ENCODE measurements at places on chromosomes 4 and X.

GRCh38 chrX:115345615-115346014, 56.1 kb downstream of the LUZP4 start:
- no peak for DNase-seq

- peak; percentile 51 for DNase-seq
Measured at GRCh38 chr4:77203380-77204197, 46.6 kb downstream of the CCNG2 start.

DNA sequence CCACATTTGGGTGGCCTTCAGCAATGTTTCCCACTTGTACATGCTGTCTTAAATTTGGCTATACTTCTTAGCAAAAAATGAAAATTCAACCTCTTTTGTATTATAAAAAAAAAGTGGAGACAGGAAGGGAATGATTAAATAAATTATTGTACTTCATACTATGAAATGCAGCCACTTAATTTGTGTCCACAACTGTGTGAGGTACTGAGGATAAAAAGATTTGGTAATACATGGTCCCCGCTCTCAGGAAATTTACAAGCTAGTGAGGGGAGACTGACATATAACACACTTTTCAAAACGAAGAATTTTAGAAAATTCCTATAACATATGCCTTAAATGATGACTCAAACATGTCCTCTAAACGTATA, 105.0 kb downstream of the HNRNPD start:
- DNase-seq: no peak

- no peak for DNase-seq
Measured at GRCh38 chr4:6205567-6205931, 5.2 kb upstream of the JAKMIP1 start.

DNA sequence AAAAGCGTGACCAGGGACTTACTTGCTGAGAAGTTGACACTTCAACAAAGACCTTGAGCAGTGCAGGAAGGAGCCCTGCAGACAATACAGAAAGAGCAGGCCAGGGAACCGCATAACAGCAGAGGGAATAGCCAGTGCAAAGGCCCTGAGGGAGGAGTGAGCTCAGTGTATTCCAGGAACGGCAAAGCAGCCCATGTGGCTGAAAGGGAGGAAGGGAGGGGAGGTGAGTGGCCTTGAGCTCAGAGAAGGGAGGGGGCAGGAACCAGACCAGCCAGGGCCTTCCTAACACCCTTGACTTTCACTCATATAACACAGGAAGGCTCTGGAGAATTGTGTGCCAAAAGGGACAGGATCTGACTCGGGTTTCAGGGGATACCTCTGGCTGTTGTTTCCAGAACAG, 112.2 kb downstream of the BCOR start:
- DNase-seq: no peak

DNA sequence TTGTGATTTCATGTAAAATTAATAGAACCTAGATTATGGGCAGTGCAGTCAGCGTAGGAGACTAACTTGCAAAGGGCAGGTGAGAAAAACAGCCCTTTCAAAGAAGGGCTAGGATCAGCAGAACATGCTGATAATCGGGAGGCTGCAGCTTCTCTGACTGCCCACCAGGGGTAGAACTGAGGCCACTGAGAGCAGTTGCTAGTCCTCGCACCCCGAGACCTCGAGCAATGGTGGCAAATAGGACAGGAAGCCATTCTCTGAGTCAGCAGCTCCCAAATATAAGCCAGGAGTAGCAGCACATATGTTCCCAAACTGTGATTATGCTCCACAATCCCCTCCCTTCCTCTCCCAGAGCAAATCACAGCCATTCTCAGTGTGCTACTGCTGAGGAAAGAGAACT, 186.5 kb downstream of the MSL3 start:
- DNase-seq: no peak

GRCh38 chr4:67700116-67700737, 728 bp downstream of the UBA6 start:
- no peak for DNase-seq

- DNase-seq: no peak
Measured at GRCh38 chr4:135359128-135359527, 1157.5 kb upstream of the PABPC4L start.

- DNase-seq: no peak
Measured at GRCh38 chr4:185559915-185560281, 24.6 kb upstream of the PDLIM3 start.

- no peak for DNase-seq
Measured at GRCh38 chrX:40644821-40645358, 2.5 kb downstream of the CXorf38 start.

DNA sequence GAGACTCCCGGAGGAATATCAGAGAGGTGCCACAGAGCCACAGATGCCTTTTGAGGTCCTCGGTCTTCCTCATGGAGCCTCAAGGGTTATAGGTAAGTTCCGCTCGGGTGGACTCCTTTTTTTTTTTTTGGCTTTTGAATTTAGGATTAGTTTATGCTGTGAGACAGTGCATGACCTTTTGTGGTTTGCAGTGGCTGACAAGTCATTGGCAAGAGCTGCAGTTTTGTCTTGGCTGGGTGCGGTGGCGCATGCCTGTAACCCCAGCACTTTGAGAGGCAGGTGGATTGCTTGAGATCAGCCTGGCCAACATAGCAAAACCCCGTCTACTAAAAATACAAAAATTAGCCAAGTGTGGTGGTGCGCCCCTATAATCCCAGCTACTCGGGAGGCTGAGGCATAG, 4.5 kb upstream of the GRSF1 start:
- DNase-seq: no peak

- DNase-seq: no peak
Measured at GRCh38 chrX:48107717-48108116, 22.7 kb upstream of the SPACA5B start.

Measured in stimulated activated CD8-positive, alpha-beta memory T cell treated with anti-CD3 and anti-CD28 coated beads, Interleukin-15, amount 100 ng/mL, for 4 hours (primary cell).